ENCODE measurements at places on chromosomes 13 and 19.

DNA sequence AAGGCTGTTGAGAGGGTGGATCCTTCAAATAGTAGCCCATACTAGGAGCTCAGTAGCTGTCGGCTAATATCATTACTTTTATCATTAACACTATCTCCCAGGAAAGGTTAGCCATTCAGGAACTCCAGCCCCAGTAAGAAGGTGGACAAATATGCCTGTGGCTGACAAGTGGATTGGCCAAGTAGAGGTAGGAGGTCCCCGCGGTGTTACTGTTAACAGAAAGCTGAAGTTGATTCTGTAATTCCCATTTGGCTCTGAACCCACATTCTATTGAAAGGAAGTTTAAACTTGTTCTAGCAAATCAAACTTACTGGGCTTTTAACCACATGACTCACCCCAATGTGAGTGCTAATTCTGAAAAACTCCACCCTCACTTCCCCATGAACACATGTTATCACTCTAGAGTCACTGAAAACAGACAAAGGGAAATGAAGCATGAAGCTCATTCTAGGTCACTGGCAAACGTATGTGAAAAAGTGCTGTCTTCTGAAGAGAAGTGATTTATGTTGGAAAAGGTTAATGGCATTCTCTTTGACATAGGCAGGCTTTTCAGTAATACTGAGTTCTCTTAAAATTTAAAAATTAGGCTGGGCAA is 273.5 kb downstream of the FGF14 start:
- DNase-seq, result no peak

DNA sequence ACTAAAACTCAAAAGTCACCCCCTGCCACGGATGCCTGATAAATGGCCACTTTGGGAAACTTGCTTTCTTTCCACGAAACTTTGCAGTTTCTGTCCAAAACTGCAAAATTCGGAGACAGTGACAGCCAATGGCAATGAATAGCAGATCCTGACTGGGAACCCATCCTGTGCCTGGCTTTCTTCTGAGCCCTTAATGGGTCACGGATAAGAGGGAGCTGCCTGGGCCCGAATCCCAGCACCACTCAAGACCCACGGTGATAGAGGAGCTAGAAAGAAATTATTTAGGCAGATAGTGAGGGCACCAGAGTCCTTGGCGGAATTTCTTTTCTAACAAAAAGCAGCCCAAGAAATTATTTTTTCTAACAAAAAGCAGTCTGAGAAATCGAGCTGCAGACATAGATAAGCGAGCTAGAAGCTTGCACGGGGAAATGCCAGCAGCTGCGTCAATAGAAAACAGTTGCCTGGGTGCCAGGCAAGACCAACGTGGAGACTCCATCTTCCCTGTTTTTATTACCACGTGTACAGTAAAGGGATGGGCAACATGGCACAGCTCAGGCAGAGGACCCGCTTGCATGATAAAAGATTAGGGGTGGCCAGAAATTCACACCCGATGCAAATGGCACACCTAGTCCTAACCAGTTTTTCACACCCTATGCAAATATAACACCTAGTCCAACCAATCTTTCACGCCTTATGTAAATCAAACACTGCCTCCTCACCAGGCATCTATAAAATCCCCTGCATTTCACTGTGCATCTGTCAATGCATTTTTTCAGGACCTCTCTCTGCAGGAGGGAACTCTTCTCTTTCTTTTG is 7.1 kb upstream of the HSH2D start:
- DNase-seq, result no peak

- no peak for DNase-seq
Measured at GRCh38 chr19:16473875-16474392, 2.2 kb upstream of the EPS15L1 start.

GRCh38 chr13:34931572-34931971 is 10.5 kb upstream of the NBEA start:
- no peak for DNase-seq

- no peak for DNase-seq
Measured at GRCh38 chr19:10195199-10195519, 406 bp upstream of the DNMT1 start.

- peak; percentile 46 for DNase-seq
Measured at GRCh38 chr13:32538143-32538620, 413 bp downstream of the N4BP2L2 start.

- DNase-seq, result peak; percentile 85
Measured at GRCh38 chr19:38304866-38305429, 897 bp downstream of the C19orf33 start.

DNA sequence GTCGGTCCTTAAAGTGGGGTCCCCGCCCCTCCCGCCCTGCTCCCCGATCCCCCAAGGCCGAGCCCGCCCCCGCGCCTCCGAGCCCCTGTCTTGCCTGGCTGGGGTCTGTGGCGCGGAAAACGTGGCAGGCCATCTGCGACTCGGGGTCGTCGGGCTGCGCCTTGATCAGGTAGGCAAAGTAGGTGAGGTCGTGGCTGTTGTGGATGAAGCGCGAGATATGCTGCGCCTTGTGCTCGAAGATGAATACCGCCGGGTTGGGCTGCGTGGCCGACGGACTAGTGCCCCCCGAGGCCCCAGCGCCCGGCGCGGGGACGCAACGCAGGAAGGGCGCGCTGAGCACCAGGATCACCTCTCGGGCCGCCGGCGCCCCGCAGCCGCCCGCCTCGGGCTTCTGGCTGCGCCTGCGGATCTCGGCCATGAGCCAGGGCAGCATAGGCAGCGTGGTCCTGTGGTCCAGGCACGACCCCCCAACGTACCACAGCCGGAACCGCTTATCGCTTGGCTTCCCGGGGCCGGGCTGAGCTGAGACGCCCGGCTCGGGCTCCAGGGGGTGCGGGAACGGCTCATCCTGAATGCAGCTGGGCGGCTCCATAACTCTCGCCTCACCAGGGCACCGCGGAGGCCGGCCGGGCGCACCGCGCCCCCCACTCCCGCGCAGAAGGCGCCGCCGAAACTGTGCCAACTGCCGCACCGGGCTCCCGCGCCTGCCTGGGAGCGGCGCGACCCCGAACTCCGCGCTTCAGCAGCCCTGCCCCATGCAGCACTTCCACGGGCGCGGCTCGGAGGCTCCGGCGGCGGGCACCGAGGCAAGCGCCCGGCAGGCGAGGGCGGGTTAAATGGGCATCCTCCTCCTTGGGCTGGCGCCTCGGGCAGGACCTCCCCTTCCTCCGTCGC is 546 bp downstream of the TBC1D4 start:
- no peak for DNase-seq

DNA sequence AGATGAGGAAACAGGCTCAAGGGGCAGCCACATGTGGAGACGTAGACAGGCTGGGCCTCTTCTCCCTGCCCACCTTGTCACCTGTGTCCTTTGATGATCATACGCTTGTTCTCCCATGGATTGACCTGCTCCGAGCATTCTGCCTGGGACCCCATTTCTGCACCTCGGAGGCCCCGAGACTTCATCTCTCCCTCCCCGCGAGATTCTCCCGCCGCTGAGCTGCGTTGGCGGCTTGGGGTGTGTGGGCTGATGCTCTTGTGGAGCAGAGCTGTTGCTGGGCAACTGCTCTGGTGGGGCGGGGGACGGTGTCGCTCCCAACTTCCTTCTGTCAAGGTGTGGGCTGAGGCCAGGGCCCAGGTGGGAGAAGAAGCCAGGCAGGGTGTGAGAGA is 22.1 kb downstream of the MAST3 start:
- DNase-seq, result no peak

DNA sequence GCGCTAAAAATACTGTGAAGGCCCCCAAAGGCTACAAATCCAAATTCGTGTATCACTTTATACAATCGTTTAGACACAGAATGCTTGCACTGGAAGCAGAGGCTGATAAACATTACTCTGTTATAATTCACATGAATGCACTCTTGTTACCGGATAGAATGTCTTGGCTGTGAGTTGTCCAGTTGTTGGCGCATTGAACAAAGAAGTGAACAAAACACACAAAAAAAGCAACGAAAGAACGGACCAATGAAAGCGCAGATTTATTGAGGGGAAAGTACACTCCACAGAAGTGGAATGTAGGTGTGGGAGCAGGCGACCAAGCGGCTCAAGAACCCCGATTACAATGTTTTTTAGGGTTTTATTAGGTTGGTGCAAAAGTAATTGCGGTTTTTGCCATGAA is 529 bp upstream of the ZNF418 start:
- no peak for DNase-seq

- DNase-seq, result no peak
Measured at GRCh38 chr13:97030705-97031452, 36.6 kb upstream of the OXGR1 start.

DNA sequence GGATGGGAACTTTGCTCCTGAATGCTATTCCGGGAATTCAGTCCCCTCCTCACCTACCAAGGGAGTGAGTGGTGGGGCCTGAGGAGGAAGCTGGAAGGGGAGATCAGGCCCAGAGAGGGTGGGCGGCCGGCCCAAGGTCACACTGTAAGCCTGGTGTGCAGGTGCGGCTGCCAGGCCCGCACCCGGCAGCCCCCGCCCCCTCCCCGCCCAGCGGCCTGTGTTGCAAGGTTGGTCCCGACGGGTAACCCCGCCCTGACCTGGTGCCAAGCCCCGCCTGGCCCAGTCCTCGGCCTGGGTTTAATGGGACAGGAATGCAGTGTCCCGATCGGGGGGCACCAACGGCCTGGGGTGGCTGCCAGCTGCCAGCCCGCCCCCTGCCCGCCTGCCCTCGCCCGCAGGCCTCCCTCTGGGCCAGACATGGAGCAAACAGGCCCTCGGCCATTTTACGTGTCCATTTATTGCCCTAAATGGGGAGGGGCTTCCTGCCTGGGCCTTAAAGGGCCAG is 5.5 kb downstream of the ZBTB7A start:
- DNase-seq, result no peak

DNA sequence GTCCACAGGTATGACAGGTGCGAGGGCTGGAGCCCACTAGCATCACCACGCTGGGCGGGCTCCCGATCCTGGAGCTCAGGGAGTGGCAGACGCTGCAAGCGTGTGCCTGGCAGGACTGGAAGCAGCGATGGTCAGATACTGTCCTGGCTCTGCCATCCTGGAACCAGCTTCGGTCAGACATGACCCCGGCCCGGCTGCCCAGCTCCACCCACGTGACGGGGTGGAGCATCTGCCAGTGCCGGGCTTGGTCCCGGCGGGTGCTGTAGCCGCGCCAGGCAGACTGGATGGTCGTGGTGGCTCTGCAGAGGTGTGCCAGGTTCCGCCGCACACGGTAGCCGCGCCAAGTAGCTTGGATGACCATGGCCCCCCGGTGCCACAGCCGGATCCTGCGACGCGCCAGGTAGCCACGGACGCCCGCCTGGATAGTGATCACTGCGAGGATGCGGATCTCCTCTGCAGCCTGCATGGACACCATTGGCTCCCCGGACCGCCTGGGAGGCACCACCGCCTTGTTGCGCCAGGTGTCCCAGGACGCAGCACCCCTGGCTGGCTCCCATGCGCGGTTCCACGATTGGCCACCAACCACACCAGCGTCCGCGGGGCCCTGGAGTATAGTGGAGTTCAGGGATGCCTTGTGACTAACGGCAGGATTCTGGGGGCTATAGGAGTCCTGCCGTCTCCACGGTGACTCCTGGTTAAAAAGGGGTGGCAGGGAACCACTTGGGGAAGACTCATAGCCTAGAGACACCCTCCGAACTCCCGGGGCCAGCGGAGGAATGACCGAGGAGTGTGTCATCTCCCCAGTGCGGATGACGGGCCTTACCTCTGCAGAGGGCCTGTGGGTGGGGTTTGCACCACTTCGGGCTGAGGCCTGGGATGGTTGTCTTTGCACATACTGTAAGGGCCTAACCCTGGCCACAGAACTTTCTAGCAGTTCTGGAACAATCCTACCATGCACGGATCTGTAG is 16.5 kb downstream of the IQCN start:
- DNase-seq, result no peak

DNA sequence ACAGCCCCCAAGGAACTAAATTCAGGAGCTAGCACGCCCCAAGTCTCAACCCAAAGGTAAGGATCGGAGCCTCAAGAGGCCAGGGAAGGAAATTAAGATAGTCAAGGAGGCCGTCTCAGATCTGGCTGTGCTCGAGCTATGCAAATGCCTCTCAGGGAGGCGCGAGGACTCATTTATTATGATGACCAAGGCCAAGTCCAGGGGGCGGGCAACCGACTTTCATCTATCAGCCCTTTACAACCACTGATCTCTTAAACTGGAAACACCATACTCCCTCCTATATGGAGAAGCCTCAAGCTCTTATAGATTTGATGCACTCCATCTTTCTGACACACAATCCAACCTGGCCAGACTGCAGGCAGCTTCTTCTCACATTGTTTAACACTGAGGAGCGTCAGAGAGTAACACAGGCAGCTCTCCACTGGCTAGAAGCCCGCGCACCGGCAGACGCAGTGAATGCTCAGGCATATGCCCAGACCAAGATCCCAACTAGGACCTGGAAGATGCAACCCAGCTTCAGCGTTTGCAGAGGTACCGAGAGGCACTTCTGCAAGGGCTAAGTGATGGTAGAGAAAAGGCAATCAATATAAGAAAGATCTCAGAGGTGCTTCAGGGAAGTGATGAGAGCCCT is 9.6 kb upstream of the SLC15A1 start:
- no peak for DNase-seq

GRCh38 chr19:13077240-13077639 is 25.4 kb downstream of the LYL1 start:
- no peak for DNase-seq

Measured in H1 (cell line).